Cardiac septum (tissue), 1 donor: ENCODE measurements at places on chromosomes 6 and 20.

DNA sequence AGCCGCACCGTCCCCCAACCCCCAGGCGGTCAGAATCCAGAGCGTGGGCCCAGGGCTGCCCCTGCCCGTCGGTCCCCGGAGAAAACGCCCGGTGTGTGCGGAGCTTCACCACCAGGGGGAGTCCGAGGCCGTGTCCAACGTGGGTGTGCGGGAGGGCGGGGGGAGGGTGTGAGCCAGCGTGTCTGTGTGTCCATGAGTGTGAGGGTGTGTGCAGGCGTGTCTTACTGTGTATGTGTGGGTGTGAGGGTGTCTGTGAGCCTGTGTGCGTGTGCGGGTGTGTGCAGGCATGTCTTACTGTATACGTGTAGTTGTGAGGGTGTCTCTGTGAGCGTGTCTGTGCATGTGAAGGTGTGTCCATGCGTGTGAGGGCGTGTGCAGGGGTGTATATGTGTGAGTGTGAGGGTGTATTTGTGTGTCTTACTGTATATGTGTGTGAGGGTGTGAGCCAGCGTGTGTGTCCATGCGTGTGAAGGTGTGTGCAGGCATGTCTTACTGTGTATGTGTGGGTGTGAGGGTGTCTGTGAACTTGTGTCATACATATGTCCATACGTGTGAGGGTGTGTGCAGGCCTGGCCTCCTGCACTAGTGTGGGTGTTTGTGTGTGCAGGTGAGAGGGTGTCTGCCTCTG is 24.6 kb upstream of the GATA5 start:
- DNase-seq = peak; percentile 92

DNA sequence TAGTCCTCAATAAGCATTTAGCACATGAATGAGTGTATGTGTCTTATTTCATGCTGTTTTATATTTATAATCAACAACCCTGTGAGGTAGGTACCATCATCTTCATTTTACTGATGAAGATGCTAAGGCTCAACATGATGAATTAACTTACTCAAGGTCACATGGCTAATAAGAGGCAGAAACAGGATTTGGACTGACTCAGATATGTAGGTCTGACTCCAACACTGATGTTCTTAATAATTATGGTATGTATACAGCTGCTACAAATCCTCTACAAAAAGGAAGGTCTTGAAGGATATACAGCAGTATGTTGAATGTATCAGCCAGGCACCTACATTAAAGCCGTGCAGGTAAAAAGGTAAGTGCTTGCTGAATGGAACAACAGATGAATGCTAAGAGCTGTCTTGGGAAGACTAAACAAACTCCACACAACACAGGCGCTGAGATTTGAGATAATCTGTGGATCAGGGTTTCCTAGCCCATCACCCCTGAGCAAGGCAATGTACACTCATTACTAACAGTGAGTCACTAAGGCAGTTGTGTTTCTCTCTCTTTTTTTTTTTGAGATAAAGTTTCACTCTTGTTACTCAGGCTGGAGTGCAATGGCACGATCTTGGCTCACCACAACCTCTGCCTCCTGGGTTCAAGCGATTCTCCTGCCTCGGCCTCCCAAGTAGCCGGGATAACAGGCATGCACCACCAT is 31.9 kb downstream of the TTI1 start:
- DNase-seq = no peak

DNA sequence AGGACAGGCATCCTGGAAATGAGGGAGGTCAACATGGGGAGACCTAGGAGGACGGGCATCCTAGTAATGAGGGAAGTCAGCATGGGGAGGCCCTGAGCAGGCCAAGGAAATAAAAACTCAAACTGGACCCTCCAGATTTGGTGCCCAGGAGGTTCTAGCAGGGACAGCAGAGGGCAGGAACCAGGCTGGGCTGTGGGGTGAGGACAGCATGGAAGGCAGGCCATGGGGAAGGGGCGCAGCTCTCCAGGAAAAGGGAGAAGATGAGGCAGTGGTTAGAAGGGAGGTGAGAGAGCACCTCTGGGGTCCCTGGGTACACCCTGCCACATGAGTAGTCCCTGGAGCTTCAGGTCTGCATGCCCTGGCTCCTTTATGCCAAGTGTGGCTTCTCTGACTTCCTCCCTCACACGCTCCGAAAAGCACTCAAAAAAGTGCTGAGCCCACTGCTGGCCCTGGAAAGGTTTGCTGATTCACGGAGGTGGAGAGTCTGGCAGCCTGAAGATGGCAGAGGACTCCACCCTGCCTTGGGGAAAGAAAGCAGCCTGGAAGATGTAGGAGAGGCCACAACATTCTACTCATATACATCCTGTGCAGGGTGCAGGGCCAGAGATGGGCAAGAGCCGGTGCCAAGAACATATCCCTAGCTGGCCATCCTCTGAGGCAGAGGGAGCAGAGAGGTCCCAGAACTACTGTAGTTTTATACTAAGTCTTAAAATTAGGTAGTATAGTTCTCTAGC is 154.9 kb downstream of the MRPL14 start:
- peak; percentile 67 for DNase-seq

GRCh38 chr20:59040667-59041066 is 1.9 kb downstream of the PRELID3B start:
- no peak for DNase-seq

GRCh38 chr6:126955621-126956020 is 162.8 kb upstream of the RSPO3 start:
- no peak for DNase-seq

- DNase-seq = no peak
These were observed 78.5 kb downstream of the REPS1 start for GRCh38 chr6:138909511-138909910.

GRCh38 chr6:71471718-71472117 is 183.1 kb downstream of the OGFRL1 start:
- no peak for DNase-seq

DNA sequence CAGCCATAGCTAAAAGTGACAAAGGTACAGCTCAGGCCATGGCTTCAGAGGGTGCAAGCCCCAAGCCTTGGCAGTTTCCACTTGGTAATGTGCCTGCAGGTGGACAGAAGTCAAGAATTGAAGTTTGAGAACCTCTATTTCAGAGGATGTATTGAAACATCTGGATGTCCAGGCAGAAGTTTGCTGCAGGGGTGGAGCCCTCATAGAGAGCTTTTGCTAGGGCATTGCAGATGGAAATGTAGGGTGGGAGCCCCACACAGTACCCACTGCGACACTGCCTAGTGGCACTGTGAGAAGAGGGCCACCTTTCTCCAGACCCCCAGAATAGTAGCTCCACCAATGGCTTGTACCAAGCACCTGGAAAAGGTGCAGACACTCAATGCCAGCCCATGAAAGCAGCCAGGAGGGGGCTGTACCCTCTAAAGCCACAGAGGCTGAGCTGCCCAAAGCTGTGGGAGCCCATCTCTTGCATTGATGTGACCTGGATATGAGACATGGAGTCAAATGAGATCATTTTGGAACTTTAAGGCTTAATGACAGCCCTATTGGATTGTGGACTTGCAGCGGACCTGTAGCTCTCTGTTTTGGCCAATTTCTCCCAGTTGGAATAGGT is 1299.4 kb upstream of the MAP3K7 start:
- no peak for DNase-seq

GRCh38 chr6:33839399-33840047 is 35.7 kb upstream of the MLN start:
- DNase-seq = no peak

GRCh38 chr6:34630040-34630439 is 66.5 kb downstream of the ILRUN start:
- no peak for DNase-seq

DNA sequence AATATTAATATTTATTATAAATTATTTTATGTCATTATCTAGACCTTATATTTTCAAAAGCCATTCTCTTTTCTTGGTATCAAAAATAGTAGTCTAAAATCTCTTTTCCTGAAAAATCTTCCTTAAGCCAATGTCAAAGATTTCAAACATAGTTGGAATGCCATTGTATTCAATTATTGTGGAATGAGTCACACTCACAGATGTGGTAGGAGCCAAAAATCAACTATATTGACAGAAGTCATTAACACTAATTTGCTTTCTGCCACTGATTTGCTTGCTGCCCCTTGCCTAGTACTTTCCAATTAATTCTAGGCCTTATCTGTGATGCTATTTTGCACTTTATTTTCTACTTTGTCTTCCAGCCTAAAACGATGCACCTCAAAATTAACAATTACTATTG is 1326.3 kb upstream of the GJE1 start:
- no peak for DNase-seq

- no peak for DNase-seq
These were observed 37.3 kb downstream of the TFEB start for GRCh38 chr6:41697861-41698781.

DNA sequence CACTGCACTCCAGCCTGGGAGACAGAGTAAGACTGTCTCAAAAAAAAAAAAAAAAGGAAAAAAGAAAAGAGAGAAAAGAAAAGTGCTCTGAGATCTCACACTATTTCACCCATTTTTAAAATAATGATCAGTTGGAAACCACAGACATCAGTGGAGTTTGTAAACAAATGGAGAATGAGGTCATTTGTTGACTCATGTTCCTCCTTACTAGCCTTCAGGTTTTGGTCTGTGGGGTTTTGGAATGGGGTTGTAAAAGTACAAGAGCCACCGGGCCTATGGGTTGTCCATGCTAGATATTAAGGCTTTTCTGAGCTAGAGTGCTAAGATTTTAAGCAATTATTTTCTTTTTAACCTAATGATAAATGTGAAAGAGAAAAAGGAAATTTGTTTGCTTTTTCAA is 104.4 kb upstream of the PRL start:
- DNase-seq = no peak

DNA sequence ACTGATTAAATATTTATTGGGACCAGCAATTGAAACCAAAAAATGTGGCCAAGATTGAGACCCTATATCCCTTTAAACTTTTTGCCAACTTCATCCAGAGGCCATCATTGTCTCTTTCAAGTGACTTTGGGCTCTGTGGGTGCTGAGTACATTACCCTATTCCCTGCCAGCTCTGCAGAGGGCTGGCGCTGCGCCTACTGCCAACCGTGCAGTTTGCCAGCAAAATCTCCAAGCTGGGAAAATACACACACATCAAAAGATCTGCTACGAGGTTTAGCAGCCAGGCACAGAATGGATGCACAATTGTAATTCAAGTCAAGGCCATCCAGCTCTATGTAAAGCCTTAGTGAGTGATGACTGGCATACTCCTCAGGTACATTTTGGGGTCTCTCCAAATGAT is 125.0 kb downstream of the CBLN4 start:
- DNase-seq = no peak

DNA sequence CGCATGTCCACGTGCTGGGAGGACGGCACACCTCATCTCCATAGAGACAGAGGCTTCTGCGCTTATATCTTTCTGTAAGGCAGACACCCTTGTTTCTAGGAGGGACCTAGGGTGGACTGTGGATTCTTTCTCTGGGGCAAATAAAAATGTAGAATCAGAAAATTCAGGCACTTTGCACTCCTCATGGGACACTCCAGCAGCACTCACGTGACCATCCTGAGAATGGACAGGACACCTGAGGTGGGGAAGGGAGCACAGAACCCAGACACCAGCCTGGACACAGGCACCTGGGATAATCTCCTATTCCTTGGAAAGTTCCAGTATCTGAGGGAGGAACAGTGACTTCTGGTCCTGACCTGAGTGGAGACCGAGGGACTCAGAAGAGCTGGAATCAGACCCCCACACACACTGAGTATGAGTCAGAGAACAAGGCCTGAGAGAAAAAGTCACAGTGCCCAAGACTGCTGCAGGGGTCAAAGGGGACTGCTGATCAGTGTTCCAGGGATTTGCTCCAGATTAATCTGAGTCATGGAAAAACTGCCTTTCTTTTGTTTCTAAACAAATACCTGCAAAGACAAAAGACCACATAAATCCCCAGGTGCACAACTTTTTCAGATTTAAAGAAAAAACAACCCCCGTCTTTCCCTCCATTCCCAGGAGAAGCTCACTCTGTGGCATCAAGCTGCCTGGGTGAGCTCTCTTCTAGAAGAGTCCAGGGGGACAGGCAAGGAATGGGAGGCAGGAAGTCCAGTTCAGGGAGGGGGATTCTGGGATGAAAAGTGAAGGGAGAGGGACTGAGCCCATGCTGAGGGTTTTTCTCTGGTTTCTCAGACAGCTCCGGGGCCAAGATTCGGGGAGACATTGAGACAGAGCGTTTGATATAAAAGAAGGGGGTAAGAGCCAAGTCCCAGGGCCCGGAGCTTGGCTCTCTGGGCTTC is 35.6 kb upstream of the MICB start:
- DNase-seq = no peak

DNA sequence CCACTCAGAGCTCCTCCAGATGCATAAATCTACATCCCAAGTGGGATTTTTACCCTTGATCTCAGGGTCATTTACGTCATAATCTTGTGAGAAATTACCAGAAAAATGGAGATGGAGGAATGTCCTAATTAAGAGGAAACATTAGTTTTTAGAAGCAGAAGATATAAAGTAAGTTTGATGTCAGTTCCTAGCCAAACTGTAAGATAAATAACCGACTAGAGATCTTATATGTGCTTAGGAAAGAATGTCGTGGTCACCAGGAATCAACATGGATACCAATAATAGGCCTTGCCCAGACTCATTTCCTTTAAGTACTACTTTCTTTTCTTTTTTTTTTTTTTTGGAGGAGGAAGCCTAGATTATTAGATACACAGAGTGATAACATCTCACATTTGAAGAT is 186.9 kb downstream of the UTRN start:
- no peak for DNase-seq

GRCh38 chr6:87729965-87730719 is 28.1 kb upstream of the AKIRIN2 start:
- peak; percentile 85 for DNase-seq

DNA sequence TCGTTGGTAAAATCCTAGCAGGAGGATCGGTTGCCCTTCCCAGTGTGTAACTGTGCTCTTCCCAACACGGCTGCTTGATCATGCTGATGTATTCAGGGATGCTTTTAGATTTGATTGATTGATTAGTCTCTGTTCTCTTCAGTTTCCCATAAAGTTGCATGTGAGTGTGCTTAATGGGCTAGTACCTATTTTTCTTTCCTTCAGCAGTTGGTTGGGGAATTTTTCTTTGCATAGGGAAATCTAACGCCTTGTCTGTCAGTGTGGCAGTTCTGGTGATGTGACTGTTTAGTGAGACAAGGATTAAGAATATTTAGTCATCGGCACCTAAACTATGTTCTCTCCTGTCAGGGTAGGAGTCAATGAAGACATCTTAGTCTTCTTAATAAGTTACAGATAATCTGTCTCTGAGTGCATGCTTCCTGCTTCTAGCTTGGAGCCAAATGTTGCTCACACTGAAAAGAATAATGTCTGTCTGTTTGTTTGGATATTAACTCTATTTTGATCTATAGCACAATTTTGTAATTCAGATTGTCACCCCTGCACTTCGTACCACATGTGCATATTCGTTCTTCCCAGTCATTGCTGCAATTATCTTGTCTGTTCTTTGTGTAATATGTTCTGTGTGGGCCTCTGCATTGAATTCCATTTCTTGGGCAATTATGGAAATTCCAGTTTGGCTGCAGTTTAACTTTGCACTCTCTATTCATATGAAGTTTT is 169.9 kb downstream of the EDN1 start:
- DNase-seq = no peak
